ENCODE measurements at places on chromosomes 2 and 18.

DNA sequence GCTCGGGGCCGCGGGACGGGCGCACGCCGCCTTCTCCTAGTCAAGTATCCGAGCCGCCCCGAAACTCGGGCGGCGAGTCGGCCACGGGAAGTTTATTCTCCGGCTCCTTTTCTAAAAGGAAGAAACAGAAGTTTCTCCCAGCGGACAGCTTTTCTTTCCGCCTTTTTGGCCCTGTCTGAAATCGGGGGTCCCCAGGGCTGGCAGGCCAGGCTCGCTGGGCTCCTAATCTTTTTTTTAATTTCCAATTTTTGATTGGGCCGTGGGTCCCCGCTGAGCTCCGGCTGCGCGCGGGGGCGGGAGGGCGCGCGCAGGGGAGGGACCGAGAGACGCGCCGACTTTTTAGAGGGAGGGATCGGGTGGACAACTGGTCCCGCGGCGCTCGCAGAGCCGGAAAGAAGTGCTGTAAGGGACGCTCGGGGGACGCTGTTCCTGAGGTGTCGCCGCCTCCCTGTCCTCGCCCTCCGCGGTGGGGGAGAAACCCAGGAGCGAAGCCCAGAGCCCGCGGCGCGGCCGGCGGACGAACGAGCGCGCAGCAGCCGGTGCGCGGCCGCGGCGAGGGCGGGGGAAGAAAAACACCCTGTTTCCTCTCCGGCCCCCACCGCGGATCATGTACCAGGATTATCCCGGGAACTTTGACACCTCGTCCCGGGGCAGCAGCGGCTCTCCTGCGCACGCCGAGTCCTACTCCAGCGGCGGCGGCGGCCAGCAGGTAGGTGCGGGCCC is 617 bp downstream of the FOSL2 start:
- peak; percentile 61 for DNase-seq

DNA sequence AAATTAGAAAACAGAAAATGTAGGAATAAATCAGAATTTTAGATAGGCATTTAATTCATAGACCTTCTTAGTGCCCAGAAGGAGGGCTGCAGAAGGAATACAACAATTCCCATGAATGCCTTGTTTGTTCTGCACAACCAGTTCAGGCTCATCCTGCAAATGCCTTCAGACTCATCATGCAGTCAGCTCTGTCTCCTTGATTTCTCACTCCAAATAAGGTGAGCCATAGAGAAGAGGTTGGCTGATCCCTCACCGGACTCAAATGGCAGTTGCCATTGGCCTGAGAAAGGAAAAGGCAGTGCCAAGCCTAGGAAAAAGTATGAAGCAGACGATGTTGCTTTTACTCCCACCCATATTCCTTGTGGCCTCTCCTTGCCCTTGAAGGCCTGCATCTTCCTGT is 50.3 kb downstream of the DSC3 start:
- no peak for DNase-seq

GRCh38 chr2:1661891-1662605 is 82.3 kb downstream of the PXDN start:
- DNase-seq = no peak

DNA sequence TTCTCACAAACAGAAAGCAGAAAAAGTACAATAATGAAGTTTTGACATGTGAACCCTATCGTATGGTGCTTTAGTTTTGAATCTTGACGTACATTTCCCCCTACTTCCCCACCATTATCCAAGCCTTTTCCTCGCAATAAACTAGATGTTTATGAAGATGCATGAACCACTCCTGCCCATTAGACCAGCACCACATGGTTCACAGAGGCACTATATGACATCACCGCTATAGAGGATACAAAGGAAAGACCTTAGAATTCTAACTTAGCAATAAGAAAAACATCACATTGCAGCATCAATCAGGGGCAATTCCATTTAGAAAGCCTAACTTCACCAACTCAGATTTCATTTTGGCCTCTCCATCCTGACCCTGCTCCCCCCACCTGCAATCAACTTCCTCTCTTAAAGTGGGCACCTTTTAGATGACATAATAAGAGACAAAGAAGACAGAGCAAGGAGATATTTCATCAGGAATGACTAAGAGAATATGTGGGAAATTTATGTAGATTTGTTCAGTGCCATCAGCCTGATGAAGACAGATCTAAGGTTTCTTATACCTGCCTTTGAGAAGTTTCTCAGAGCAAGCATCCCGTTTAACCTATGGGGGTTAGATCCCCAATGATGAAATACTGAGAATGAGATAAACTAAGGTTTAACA is 124.9 kb downstream of the PIGN start:
- DNase-seq = no peak

DNA sequence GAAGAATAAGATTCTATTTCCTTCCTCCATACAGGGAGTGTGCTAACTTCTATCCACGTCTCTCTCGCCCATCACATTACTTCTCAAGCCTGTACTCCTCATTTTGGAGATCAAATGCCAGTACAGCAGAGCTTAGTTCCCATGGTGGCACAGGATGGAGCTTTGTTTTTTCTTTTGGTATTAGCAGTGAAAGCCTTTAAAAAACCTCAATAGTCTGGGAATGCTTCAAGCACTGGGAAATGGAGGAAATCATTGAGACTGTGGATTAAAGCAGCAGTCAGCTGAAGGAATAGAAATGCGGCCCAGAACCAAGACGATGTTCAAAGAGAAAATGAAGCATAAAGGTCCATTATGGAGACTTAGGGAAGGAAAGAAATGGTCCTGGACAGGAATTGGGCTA is 102.3 kb downstream of the NRXN1 start:
- DNase-seq = no peak

- no peak for DNase-seq
These were observed 101.7 kb upstream of the ZNF521 start for GRCh38 chr18:25453556-25454269.

- no peak for DNase-seq
These were observed 23.6 kb downstream of the KCTD1 start for GRCh38 chr18:26524504-26525351.

GRCh38 chr18:50193796-50194630 is 934 bp downstream of the MYO5B start:
- no peak for DNase-seq

- DNase-seq = no peak
These were observed 12.3 kb upstream of the RESP18 start for GRCh38 chr2:219344751-219345430.

GRCh38 chr2:36354811-36355150 is 797 bp upstream of the CRIM1 start:
- no peak for DNase-seq

GRCh38 chr2:238598802-238599530 is 172.2 kb downstream of the ASB1 start:
- no peak for DNase-seq

GRCh38 chr2:222944971-222945740 is 84.3 kb downstream of the ACSL3 start:
- no peak for DNase-seq

- no peak for DNase-seq
These were observed 177.7 kb upstream of the ZC3H15 start for GRCh38 chr2:186308347-186308746.

DNA sequence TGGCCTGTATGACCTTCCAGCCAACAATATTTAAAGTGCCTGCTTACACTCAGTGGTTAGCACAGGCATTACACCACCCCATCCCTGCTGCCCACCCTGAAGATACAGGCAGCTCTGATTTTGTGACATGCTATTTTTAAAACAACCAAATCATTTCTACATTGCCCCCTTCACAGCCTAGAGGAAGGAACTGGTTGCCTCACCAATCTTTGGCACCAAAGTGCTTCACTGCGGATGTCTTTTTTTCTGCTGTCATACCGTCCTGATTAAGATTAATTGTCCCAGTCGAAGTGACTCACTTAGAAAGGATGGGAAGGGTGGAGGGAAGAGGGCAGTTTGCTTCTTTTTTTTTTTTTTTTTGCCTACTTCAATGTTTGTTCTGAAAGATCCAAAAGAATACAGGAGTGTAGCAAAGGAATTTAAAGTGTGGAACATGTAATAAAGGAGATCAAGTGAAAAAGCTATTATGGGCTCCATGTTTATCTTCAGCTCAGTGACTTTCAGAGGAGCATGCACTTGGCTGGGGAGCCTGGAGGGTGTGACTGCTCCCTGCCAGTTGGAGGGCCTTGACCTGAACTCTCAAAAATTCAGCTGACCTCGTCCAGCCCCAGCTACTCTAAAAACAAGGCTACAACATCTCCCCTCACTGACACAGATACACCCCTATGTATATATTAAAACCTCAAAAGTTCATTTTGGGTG is 501.1 kb upstream of the TNP1 start:
- DNase-seq = no peak

DNA sequence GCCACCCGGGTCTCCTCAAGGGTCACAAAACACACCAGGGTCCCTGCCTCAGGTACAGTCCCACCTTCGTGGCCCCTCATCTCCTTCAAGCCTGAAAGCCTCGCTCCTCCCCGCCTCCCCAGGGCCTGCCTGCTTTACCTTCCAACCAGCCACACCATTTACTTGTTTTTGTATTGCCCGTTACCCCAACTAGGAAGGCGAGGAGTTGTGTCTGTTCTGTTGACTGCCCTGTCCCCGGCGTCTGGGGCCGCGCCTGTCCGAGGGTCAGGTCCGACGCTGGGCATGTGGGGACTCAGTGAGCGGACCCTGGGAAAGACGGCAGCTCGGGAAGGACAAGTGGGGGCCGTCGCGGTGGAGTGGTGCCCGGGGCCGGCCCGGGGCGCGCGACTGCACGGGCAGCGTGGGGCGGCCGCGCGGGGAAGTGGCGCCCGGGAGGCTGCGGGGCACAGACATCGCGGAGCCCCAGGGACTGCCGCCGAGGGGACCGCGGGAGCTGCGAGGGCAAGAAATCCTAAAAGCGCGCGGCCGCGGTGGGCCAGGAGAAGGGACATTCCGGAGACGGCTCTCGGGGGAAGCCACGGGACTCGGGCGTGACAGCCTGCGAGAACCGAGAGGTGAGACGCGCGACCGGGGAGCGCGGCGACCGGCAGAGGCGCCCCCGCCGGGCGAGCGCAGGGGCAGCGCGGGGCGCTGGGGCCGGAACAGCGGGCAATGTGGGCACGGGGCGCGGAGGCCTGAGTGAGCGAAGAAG is 797 bp upstream of the GRHL1 start:
- peak; percentile 49 for DNase-seq

DNA sequence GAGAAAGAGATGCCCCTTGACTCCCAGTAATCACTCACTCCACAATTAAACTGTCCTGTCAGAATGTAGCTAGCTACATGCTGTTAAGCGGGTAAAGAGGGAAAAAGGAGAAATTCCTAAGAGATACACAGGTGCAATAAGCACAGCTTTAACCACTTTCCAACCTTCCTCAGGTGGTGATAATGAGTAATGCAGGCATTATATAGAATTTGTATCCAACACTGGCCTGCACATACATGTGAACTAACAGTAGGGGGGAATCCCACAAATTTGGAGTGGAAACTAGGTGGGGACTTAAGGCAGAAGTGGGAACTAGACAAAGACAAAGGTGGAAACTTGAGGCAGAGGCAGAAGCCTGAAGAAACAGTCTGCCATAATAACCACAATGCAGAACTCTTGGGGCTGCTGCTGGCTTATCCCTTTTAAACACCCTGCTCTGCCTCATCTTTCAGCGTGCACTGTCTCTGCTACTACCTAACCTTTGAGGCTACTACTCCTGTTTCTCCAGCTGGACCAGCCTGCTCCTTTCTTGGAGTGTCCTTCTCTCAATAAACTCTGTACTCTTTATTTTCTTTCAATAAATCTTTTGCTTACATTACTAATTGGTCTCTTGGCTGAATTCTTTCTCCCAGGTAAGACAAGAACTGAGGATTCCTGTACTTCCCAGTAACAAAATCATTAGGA is 259.7 kb downstream of the PDE11A start:
- no peak for DNase-seq

GRCh38 chr18:42860011-42860410 is 255.5 kb downstream of the RIT2 start:
- no peak for DNase-seq

GRCh38 chr18:67211646-67212045 is 304.9 kb downstream of the DSEL start:
- no peak for DNase-seq

DNA sequence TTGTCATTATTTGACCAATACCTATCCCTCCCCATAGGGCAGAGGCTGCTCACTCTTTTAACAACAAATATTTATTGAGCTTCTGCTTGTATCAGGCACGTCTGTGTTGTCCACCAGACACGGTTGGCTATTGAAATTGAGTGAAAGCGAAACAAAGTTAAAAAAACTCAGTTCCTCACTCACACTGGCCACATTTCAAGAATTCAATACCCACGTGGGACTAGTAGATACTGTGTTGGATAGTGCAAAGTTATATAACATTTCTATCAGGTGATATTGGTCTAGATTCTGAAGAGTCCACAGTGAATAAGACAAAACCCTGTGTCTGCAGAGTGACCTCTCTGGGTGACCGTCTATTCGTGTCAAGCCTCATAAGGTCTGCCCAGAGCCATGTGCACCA is 43.9 kb upstream of the GALR1 start:
- DNase-seq = no peak

DNA sequence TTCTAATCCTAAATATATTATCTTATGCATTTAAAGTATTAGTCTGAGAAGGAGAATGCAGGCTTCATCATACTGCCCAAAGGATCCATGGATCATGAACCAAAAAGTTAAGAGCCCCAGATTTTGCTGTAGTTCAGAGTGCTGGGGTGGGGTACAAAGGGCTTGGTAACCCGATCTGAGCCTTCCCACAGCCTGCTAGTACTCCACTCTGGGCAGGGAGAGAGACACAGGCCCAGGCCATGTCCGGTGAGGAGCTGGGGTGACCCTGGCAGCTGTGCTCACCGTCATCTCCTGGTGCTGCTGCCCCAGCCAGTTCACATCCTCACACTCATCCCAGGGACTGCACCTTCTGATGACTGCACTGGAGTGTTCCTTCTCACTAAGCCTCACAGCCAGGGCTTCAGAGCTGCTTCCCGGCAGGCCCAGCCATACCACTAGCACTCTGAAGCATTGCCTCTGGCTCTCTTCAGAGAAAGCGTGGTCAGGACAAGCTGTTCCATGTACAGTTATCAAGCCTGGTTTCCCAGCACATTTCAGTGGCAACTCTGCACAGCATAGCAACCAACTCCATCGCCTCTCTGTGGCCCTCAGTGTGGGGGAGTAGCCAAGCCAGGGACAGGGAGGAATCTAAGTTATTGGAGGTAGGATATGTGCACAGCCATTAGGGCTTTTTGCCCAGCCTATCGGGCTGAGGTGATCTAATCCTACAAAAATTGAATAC is 189.0 kb upstream of the CTAGE1 start:
- DNase-seq = no peak

DNA sequence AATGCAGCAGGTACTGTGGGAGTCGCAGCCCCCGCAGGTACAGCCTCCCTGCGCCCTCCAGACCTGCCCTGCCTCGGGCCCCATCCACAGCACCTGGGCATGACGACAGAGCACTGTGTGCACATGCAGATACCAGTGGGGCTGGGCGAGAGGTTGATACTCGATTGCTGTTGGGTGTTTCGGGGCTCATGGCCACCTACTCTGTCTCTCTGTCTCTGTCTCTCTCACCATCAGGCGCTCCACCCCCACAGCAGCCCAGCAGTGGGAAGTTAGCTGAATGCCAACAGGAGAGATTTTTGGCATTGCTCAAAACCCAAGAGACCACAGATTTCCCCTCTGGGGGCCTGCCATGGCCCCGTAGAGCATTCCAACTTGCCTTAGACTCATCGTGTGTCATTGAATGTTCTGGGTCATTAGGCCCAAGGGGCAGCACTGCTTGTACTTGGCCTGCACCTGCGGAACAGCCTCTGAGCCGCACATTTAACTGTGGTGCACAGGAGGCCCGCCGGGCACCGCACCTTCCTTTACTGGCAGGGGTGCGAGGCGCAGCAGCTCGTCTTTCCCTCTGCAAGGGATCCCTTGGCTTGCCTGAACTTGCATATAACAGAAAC is 18.8 kb downstream of the KCNIP3 start:
- DNase-seq = no peak

- DNase-seq = peak; percentile 24
These were observed 392.4 kb downstream of the ALK start for GRCh38 chr2:29528891-29529520.

GRCh38 chr2:11008773-11009172 is 97.0 kb downstream of the KCNF1 start:
- DNase-seq = no peak

Measured in activated CD4-positive, alpha-beta T cell treated with anti-CD3 and anti-CD28 coated beads, Interleukin-2, amount 50 U/mL, for 48 hours (primary cell).